ENCODE measurements at places on chromosomes 2 and 18.

DNA sequence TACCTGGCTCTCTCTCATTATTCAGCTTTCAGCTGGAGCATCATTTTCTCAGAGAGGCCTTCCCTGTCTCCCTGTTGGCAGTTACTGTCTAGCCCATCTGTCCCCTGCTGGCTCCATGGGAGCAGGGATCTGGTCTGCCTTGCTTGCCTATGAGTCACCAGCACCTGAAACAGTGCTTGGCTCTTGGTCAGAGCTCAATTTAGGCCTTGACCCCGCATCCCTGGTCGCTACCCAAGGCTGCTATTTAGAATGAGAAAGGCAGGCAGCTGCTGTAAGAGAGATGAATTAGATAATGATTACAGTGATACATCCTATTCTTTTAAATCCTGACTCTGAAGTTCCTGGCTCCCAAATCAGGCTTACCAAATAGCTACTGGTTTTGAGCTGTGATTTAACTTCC lies 32.9 kb downstream of the KCNE4 start:
- no peak for DNase-seq

- no peak for DNase-seq
Observed at GRCh38 chr2:217614096-217614495, 388.7 kb downstream of the TNS1 start.

DNA sequence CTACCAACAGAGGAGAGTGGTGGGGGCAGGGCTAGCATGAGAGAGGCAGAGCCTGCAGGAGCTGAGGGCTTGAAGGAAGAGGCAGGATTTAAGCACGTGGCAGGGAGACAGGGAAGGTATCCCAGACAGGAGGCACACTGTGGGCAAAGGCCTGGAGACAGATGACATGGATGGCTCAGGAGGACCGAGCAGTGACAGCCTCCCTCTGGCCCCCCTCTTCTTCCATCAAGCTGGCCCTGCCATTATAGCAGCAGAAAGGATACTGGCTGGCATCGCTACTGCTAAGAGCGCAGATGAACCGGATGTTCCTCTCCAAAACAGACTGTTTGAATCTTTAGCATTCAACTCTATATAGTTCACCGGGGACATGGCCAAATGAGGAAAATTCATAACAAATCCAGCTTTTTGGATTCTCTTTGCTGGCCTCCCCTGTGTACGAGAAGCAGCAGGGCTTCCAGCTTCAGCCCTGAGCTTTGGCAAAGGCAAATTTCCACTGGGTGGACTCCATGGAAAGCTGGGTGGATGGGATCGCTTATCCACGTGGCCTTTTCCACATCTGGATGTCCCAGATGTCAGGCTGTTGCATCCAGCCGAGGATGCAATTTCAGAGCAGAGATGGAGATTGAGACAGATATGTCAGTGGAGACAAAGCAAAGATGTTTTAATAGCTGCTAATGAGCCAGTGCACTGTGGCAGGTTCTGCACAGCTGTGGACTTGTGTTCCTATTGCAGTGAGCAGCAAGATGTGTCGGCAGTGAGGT lies 36.2 kb downstream of the CAPN13 start:
- DNase-seq: peak; percentile 68

DNA sequence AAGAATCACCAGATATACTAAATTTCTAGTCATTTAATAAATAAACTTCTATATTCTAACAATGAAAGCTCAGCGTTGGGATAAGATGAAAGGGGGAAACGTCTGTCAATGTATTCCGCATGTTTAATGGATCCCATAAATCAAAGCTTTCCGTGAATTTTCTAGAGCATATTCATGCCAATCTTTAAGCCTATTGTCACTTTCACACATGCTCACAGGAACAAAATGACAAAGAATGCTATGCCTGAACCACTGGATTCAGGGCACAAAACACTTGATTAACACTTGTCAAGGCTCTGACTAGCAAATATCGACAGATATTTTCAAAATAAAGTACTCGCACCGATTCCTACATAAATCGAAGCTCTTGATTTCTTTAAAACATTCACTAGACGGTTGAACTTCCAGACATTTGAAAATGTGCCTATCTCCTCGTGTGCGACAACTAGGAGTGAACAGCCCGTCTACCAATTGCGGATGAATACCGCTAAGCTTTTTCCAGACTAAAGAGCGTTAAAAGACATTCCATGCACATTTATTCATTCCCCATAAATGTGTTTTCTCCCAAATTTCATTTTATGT lies 1.8 kb downstream of the TLK1 start:
- no peak for DNase-seq

DNA sequence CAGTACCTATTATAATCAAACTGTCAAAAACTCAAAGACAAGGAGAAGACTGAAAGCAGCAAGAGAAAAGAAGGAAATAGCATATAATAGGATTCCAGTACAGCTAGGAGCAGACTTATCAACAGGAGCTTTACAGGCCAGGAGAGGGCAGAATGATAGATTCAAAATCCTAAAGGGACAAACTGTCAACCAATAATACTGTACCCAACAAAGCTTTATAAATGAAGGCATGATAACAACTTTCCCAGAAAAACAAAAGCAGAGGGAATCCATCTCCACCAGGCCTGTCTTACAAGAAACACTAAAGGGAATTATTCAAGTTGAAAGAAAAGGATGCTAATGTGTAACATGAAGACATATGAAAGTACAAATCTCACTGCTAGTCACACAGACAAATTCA lies 42.0 kb downstream of the PDE1A start:
- no peak for DNase-seq

DNA sequence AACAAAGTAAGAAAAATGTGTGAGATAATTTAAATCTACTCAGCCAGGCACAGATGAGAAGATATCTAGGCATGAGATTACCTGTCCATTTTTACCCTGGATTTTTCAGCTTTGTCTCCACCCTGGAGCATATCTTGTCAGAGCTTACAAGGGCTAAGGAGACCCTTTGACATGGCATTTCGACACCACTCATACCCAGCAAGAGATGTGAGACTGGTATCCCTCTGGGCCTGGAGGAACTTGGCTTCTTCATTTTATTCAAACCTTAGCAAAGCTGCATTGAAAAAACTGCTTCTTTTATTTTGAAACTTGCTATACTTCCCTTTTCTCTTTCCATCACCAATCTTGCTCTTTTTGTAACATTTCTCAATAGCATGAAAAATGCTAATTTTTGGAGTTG lies 194.9 kb upstream of the HNMT start:
- DNase-seq: no peak

- no peak for DNase-seq
Observed at GRCh38 chr2:234765279-234765678, 186.5 kb upstream of the SH3BP4 start.

DNA sequence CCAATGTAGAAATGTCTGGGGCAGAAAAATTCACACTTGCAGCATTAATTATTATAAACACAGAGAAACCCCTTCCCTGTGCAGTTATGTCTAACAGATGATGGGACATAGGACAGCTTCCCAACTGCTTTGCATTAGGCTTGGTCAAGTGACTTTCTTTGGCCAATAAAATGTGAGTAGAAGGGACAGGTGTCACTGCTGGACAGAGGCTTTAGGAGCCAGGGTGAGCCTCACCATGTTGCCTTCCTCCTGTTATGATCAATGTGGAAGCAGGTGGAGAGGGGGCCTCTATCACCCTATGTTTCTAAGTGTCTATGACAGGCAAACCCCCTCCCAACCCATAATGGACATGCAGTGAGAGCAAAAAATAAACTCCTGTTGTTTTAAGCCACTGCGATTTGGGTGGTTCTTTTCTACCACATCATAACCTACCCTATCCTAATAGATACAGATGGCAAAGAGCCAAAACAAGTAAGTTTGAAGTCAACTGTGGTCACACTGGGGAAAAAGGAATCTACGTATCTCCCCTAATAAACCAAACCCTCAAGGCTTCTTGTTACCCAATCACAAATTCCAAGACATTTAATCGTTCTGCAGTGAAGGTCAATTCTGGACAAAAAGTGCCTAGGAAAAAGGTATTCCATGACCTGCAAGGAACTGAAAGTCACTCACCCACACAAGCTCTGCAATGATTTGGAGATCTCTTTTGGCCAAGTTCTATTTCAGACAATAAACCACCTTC lies 28.6 kb upstream of the POU3F3 start:
- no peak for DNase-seq

- no peak for DNase-seq
Observed at GRCh38 chr2:31136732-31137131, 1.5 kb downstream of the GALNT14 start.

DNA sequence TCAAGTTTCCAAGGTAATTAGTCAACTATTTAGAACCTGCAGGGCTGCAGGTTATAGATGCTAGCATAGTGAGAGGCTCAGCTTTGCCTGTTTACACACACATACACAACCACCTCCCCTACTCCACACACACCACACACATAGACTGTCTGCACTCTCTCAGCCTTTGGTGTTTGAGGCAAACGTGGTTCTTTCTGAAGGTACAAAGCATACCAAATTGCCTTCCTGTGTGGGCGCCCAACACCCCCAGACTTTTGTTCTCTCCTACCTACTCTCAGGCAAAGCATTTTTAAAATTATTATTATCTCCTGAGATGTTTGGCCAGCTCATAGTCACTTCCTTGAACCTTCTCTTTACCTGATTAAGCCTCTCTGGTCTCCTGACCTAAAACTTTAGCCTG lies 44.9 kb downstream of the MYO3B start:
- no peak for DNase-seq

- DNase-seq: no peak
Observed at GRCh38 chr2:226295123-226295522, 504.5 kb downstream of the IRS1 start.

- no peak for DNase-seq
Observed at GRCh38 chr2:65666156-65666725, 233.8 kb upstream of the SPRED2 start.

GRCh38 chr2:229714080-229714735 lies at the start of gene DNER:
Gene DNER, minus strand, starts transcription at chr2:229714555. Its CDS starts 132 bp downstream, at chr2:229714423.
- peak; percentile 56 for DNase-seq

GRCh38 chr2:8119782-8120505 lies 561.9 kb upstream of the ID2 start:
- DNase-seq: no peak

GRCh38 chr18:79645291-79645983 lies 34.2 kb upstream of the CTDP1 start:
- DNase-seq: no peak

GRCh38 chr2:152548111-152548875 lies 169.0 kb downstream of the PRPF40A start:
- DNase-seq: no peak

GRCh38 chr2:110866045-110866444 lies 133.7 kb downstream of the ACOXL start:
- DNase-seq: no peak

DNA sequence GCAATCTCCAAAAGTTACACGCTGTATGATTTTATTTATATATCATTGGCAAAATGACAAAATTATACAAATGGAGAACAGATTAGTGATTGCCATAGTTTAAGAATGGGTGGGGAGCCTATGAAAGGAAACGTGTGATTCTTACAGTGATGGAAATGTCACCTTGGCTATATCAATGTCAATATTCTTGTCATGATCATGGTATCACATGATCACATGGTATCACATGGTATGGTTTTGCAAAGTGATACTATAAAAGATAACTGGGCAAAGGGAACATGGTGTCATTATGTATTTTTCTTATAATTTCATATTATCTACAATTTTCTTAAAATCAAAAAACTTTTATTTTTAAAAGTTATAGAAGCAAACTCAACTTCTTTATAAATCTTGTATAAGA lies 606.2 kb upstream of the ZEB2 start:
- no peak for DNase-seq

- no peak for DNase-seq
Observed at GRCh38 chr2:134482766-134483340, 229.0 kb downstream of the MGAT5 start.

- DNase-seq: no peak
Observed at GRCh38 chr18:21298351-21298750, 56.3 kb downstream of the GREB1L start.

DNA sequence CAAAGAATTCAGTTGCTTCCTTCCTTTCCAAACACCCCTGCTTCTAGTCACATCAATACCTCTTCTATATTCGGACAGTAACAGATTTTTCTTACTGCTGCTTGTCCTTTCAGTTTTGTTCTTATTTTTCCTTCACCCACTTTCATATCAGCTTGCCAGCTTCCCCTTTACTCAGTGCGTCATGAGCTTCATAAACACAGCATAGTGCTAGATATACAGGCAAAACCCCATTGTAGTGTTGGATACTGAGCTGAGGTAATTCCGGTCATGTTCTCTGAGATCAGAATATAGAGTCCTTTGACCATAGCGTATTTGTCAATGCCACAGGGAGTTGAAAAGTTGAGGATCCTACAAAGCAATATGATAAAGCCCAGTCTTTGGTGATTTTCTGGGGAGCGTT lies 2.4 kb downstream of the FARP2 start:
- no peak for DNase-seq

DNA sequence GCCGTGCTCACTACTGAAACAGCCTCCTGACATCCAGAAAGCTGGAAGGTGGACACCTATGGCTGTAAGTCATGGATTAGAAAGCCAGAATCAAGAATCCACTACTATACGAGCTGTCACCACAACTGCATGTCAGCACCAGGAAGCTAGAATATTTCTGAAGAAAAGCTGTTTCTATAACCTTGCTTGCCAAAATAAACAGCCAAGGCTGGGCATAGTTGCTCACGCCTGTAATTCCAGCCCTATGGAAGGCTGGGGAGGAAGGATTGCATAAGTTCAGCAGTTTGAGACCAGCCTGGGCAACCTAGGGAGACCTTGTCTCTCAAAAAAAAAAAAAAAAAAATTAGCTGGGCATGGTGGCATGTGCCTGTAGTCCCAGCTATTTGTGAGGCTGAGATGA lies 96.3 kb upstream of the GAREM1 start:
- DNase-seq: no peak

DNA sequence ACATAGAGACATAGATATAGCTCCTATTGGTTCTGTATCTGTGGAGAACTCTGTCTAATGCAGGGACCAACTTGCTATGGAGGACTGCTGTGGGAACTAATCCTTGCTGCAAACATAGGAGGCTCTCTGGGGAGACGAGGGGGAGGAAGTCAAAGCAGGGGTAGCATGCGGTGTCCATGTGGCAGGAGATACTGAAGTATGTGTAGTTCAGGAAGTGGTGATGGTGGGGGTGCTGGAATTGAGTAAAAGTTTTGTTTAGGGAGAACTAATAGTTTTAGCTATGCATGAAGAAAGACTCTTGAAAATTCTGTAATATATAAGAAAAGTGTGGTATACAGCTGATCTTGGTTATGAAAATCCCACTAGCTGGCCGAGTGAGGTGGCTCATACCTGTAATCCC lies 62.0 kb downstream of the ANKRD44 start:
- DNase-seq: no peak
